Stimulated activated CD8-positive, alpha-beta memory T cell treated with anti-CD3 and anti-CD28 coated beads, Interleukin-12 subunit alpha, Interleukin-12 subunit beta, amount 100 ng/mL, for 1 hour (primary cell): ENCODE measurements at places on chromosomes 3 and 15.

DNA sequence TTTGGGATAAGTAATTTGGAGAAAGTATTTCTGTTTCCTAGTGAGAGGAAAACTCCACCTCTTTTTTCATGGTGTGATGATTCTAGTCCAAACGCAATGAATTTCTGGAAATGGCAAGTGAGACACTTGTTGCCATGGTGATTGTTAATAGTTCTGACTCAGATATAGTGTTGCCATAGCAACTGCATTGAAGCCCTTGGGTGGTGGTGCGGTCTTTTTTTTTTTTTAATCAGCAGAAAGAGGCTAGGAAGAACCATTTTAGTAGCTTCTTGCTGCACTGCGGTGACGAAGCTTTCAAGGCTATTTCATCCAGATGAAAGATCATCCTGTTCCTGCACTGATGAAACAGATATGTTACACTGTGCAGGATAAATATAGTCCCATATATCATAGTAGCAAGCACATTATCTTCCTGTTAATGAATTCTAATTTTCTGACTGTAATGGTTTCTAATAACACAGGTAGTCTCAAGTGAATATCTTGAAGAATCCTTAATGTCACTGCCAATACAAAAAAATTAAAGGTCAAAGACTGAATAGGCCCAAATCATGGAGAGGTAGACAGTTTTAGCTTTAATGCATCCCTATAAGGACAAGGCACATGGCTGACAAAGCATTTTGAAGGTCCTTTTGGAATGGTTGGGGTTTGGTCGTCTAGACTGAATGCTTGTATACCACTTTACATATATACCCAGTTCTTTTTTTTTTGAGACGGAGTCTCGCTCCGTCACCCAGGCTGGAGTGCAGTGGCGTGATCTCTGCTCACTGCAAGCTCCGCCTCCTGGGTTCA is 125.1 kb upstream of the ZBTB20 start:
- no peak for DNase-seq

GRCh38 chr15:73608941-73609340 is 24.2 kb downstream of the NPTN start:
- DNase-seq, result no peak

DNA sequence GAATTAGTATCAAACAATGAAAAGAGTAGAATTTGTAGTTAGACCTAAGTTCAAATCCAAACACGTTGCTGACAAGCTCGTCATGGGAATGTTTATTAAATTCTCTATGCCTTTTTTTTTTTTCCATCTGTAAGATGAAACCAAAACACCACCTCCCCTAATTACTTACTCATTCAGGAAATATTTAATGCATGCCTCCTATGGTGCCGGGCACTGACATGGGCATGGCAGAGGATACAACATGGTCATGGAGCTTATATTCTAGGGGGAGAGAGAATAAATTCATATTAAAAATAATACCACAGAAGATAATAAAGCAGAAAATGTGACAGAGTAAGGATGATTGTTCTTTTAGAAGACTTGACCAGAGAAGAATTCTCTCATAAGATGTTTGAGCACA is 215.8 kb downstream of the RYR3 start:
- no peak for DNase-seq

GRCh38 chr3:29152379-29152778 is 128.5 kb upstream of the RBMS3 start:
- DNase-seq, result no peak

- no peak for DNase-seq
Observed at GRCh38 chr3:144549166-144549565, 577.5 kb downstream of the DIPK2A start.

DNA sequence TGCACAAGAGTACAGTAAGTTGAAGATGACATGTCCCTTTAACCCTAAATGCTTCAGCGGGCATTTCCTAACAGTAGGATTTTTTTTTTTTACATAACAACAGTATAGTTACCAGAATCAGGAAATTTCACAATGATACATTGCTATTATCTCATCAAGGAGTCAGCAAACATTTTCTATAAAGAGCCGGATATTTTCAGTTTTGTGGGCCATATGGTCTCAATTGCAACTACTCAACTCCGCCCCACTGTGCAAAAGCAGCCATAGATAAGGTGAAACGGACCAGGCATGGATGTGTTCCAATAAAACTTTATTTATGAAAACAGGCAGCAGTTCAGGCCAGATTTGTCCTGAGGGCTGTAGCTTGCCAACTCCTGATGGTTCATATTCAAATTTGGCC is 130.6 kb downstream of the SMAD6 start:
- no peak for DNase-seq

GRCh38 chr3:4310971-4311370 is 7.8 kb downstream of the SETMAR start:
- DNase-seq, result no peak

- no peak for DNase-seq
Observed at GRCh38 chr15:68234060-68234459, 4.5 kb upstream of the CLN6 start.

- no peak for DNase-seq
Observed at GRCh38 chr15:93206893-93207292, 117.9 kb upstream of the RGMA start.

- no peak for DNase-seq
Observed at GRCh38 chr3:178100908-178101307, 435.3 kb upstream of the KCNMB2 start.

- DNase-seq, result no peak
Observed at GRCh38 chr3:42057561-42058211, 33.5 kb upstream of the TRAK1 start.

DNA sequence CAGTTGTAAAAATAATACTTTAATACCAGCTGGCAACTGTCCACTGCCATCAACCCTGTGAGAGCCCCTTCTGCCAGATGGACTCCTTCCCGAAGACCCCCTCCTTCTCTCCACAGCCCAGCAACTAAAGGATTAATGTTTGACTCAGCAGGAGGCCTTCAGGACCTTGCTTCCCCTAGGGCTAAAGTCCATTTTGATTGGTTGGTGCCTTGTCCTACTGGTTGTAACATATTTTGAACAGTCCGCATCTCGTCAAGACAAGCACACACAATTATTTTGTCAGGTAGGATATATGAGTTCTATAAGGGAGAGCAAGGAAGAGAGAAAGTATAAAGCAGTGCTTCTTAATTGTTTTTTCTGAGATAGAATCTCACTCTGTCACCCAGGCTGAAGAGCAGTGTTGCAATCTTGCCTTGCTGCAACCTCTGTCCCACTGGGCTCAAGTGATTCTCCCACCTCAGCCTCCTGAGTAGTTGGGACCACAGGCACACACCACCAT is 18.6 kb downstream of the ACOX2 start:
- no peak for DNase-seq

DNA sequence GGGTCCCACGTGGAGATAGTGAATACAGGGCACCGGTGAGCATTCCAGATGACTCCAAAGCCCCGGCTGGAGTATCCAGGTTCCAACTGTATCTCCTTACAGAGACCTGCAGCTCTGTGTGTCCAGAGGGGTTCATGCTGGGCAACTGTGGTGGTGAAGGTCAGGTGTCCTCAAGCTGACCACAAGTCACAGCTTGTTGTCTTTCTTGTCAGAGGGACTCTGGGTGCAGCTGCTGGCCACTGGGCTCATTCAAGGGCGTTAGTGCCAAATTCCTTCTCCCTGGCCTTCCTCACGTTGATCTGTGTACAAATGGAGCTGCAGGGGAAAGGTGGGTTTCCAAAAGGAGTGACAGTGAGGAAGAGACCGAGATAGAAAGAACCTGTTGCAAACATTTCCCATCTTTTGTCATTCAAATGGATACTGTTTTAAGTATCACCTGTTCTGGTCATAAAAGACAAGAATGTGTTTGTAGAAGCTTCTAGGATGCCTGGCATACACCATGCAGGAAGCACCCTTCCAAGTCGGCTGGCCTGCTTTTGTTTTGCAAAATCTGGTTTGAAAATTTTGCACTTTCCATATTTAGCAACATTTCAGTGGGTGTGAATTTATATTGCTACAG is 52.5 kb downstream of the CEMIP start:
- no peak for DNase-seq

- DNase-seq, result no peak
Observed at GRCh38 chr3:64549869-64550268, 137.9 kb downstream of the ADAMTS9 start.

DNA sequence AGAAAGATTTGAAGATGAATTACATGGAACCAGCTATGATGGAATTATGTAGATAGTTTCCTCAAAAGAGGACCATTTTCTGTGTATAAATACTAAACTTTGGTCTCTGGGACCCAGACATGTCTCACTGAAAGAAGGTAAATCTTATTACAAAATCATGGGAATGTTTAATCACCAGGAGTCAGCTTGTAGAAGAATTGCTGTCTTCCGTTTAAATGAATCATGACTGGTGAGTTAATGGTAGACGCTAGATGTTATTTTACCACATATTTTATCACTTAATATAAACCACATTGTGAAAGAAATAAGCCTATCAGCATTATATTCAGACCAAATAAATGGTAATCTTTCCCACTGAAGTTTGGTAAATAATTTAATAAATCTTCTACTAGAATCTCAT is 322.3 kb upstream of the SUCLG2 start:
- no peak for DNase-seq

GRCh38 chr15:100332721-100333120 is 9.1 kb downstream of the ADAMTS17 start:
- no peak for DNase-seq

GRCh38 chr15:80787316-80787715 is 8.1 kb downstream of the CEMIP start:
- DNase-seq, result no peak

DNA sequence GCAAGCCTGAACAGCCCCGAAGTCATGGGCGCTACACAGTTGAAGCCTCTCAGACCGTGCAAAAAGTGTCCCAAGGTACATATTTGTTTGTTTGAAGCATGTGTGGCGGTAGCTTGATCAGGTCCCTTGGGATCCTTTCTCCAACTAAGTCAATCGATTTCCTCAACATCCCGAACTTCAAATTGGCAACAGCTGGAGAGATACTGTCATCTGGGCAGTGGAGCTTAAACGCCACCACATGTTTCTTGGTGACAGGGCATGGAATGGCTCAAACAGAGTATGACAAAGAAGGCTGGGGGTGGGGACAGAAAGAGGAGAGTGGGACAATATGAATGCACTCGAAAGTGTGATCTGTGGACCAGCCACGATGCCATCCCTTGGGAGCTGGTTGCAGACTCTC is 84.9 kb upstream of the PSMD6 start:
- no peak for DNase-seq

DNA sequence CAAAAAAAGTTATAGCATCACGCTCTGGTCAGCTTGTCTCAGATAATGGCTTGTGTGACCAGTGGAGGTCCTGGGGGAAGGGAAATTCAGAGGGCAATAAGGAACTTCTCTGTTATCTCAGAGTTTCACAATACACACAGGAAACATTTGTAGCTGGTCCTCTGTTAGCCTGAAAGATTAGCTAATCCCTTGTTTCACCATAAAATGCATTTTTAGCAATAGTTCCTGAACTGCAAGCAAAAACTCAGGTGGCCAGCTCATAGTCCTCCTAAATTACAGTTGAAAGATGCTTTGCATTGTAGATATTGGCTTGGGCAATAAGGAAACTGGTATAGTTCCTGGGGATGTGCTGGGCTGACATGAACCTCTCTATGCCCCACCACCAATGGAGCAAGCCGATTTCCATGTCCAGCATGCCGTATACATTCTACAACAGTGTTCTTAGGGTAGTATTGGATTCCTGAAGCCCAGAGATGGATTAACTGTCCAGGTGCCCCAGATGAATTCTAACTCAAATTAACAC is 141.5 kb upstream of the TBL1XR1 start:
- DNase-seq, result no peak

DNA sequence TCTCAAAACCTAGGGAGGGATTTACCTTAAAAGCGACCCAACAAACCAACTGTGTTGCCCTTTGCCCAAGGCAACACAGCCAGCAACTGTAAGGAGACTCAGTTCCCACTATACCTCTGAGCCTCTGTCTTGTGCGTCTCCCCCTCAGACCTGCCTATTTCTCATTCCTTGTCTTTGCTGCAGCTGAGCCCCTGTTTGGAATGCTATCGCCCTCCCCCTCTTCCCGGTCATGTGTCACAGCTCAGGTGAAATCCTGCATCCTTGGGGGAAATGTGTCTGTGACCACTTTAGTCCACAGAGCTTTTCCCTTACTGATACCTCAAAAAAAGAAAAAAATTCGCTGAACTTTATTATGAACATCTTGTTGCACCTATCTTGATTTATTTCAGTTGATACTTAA is 52.0 kb upstream of the LRIG1 start:
- no peak for DNase-seq

GRCh38 chr3:136819731-136820679 is 1.1 kb downstream of the SLC35G2 start:
- DNase-seq, result no peak

- DNase-seq, result no peak
Observed at GRCh38 chr15:32664796-32665195, 23.3 kb downstream of the SCG5 start.

DNA sequence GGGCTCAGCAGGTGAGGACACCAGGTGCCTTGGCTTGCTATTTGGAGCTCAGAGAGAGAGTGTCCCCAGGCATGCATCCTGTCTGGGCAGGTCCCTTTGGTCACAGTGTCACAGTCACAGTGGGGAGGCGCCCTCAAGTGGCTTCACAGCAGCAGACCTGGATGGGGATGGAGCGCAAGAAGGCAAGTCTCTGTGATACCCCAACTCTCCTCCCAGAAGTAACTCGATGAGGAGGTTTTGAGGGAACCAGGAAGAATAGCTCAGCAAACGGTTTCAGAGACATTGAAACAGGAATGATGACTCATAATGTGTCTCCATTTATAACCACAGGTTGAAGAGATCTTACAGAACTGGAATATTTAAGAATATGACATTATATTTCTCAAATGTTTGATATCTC is 66.5 kb upstream of the SH3GL3 start:
- no peak for DNase-seq

DNA sequence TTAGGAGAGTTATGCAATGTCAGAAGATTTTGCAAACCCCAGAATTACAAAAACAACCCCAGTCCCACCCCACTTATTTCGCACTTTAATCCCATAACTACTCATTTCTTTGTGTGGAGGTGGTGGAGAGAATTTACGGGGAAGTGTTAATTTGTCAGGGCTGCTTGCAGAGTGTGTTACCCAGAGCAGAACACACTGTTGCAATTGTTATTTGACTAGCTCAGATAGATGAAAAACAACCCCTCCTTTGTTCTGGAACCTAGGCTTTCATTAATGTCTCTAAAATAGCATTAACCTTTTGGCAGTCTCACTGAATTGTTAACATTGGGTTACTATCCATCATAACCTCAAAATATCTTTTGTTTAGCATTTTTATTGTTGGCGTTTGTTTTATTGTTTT is 55.8 kb upstream of the MINAR1 start:
- no peak for DNase-seq
